Thymus (tissue), 14 donors: ENCODE measurements at places on chromosomes 7 and 10.

DNA sequence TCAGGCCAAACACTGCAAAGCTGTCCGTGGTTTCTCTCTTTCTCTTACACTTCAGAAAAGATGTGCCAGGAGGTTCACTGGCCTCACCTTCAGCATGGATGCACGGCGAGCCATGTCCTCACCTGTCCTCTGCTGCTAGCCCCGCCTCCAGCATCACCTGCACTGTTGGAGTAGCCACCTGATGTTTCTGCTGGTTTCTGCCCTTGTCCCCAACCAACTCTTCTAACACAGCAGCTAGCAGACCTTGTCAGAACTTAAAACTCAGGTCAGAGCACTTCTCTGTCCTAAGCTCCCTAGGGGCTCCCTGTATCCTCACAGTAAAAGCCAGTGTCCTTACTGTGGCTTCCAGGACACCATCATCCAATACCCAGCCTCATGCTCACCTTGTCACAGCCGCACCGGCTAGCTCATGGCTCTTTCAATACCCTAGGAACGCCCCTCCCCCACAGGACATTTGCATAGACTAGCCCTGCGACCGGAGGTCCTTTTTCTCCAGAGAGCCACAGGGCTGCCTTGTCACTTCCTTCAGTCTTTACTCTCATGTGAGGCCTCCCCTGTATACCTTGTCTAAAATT, 15.2 kb downstream of the PALD1 start:
- no peak for DNase-seq

- no peak for DNase-seq
These were observed 113.9 kb downstream of the CYTH3 start for GRCh38 chr7:6158424-6159096.

DNA sequence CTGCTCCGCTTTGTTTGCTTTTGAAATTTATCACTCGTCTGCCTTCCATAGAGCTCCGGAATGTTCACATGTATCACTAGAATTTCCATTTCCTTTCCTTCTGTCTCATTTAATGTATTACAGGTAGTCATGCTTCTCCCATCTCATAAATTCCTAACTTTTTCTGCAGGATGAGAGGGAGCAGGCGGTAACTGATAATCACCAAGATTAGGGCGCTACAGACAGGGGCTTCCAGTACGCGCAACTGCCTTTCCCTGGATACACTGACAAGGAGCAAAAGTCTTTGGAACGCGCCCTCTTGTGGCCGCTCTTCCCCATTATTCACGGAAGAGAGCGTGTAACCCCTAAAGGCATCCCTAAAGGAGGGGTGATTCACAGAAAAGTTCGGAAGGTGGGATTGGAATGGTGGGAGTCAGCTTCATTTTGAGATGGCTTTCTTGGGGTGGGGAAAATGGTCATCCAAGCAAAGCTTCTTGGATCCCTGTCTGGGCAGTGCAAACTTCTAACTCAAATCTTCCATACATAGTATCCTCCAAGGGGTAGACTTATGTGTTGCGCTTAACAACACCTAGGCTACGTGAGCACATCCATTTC, 6.5 kb downstream of the INHBA start:
- DNase-seq = peak; percentile 25

- no peak for DNase-seq
These were observed 16.3 kb downstream of the ZMIZ2 start for GRCh38 chr7:44764665-44765578.

- DNase-seq = no peak
These were observed 42.8 kb upstream of the GRB10 start for GRCh38 chr7:50825465-50825864.

DNA sequence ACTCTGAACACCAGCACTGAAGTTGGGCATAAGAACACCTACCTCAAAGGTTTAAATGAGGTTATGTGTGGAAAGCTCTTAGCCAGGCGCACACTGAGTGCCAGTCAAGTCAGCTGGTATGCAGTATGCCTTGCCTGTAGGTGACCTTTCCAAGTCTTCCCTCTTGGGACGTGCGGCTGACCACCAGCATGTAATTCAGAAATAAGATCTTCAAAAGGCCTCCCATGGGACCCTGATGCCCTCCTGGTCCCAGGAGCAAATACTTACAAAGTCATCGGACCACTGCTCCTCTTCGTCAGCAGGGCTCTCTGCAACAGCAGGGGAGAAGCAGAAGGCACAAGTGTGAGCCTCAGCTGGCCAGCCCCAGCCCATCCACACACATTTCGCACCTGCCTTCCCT, 40.8 kb downstream of the BLNK start:
- no peak for DNase-seq

GRCh38 chr7:114923403-114923713, 1.5 kb downstream of the MDFIC start:
- no peak for DNase-seq

DNA sequence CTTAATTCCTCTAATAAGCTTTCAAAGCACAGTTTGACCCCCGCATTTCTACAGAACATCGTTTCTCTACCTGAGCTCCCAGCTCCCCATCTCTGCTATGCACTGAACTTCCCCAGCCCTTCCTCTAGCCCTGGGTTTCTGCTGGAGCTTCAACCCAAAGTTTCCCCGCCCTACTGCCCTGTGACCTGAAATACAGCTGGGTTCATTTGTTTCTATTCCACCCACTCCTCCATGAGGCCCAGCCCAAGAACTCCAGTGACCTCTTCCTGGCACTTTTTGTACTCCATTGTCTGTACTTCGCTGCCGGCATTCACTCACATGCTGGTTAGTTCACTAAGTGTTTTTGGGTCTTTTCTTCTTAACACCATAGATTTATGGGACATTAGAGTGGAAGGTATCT, 35.8 kb downstream of the ADRB1 start:
- DNase-seq = no peak

- DNase-seq = no peak
These were observed 70.8 kb upstream of the TEX47 start for GRCh38 chr7:88866265-88866863.

- no peak for DNase-seq
These were observed 154.3 kb downstream of the PPP1R3A start for GRCh38 chr7:113764401-113765035.

DNA sequence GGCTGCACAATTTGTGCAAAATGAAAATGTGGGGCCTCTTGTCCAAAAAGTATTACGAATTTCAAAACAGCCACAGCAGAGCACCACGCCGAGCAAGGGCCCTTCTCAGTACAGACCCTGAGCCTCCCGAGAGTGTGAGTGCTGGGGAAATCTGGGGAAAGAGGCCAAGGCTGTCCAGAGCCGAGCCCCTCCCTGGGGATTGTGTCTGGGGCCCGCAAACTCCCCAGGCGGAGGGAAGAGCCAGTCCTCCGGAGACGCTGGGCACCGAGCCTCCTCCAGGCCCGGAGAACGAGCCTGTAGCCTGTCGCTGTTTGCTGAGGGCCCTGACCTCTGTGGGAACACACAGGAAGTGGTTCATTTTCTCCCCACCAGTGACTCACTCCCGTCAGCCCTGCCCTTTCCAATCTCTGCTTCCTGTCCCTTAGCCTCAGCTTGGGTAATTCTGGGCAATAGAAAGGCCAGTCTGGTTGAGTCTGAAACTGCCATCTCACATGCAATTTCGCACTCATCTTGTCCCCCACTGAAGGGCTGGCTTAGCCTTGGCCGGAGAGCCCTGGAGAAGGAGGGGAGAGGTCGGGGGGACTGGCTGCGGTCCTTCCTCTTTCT, 19.5 kb upstream of the GNA12 start:
- DNase-seq = no peak

- DNase-seq = no peak
These were observed 19.2 kb downstream of the ABCB4 start for GRCh38 chr7:87456247-87456646.

DNA sequence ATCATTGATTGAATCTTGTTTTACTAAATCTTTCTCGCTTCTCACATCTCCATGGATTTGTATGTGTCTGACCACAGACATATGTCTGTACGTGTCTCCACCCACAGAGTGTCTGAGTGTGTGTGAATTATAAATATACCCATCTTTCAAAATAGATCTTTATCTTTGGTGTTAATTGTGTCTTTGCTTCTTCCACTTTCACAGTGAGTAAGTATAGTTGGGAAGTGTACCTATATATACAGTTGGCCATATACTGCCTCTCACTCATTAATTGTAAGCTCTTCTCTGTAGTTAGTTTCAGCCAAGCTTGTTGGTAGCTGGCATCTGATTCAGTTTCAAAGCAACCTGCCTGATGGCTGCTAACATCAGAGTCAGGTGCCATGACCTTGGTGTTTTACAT, 18.4 kb downstream of the EEPD1 start:
- DNase-seq = no peak

GRCh38 chr10:25023278-25023677, 6.9 kb downstream of the THNSL1 start:
- no peak for DNase-seq

DNA sequence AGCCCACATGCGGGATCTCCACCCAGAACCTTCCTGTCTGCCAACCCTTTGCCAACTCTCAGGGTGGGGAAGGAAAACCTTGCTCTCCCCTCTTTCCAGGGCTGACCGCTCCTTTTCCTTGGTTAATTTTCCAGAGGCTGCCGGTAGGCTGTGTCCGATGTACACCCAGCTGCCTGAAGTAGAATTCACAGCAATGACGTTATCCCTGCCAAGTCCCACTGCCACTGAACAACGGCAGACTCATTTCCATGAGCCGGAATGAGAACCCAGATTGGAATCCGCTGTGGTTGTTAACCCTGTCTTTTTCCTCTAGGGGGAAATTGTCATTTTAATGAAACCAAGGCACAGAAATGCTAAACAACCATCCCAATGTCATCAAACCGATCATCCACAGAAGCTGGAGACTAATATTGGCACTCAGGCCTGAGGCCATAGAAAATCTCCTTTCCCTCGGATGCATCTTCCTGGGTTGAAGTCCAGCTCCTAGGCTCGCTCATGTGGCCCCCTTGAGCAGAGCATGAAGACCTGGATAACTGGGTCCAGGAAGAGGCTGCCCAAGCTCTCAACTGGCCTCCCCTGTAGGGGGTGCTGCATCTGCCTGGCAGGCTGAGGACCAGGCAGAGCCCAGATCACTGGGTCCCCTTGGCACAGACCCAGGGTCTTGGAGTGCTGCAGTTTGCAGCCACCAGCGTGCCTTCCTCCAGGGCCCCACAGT, 30.4 kb downstream of the KLRG2 start:
- DNase-seq = no peak

GRCh38 chr7:94403546-94403945, 8.9 kb downstream of the COL1A2 start:
- no peak for DNase-seq

DNA sequence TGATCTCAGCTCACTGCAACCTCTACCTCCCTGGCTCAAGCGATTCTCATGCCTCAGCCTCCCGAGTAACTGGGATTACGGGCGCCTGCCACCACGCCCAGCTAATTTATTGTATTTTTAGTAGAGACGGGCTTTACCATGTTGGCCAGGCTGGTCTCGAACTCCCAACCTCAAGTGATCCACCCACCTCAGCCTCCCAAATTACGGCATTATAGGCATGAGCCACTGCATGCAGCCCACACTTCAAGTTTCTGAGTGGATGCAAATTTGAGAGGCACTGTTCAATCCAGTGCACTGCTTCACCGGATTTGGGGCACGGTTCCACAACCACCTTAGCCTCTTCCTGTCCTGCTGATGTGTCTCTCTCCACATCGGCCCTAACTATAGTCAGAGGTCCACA, 16.5 kb downstream of the CNPY1 start:
- no peak for DNase-seq

- no peak for DNase-seq
These were observed 755 bp downstream of the TOMM7 start for GRCh38 chr7:22821702-22822485.

- no peak for DNase-seq
These were observed 35.4 kb downstream of the DRGX start for GRCh38 chr10:49360271-49361177.

GRCh38 chr7:149723795-149724495, 49.4 kb downstream of the ZNF467 start:
- DNase-seq = no peak

- no peak for DNase-seq
These were observed 336.7 kb upstream of the NPVF start for GRCh38 chr7:25565002-25565401.

DNA sequence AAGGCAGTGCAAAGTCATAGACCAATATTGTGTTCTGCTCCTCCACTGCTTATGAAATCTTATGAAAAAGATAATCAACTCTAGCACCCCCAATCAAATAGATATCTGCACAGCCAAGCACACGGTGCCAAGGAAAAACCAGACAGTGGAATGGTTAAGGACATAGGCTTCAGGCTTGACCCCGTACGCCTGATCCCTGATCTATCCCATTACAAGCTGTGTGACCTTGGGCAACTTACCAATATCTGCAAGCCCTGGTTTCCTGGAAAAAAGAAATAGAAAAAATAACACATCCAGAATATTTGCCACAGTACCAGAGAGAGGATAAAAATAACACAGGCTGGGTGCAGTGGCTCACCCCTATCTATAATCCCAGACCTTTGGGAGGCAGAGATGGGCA, 56.9 kb downstream of the GRB10 start:
- no peak for DNase-seq

DNA sequence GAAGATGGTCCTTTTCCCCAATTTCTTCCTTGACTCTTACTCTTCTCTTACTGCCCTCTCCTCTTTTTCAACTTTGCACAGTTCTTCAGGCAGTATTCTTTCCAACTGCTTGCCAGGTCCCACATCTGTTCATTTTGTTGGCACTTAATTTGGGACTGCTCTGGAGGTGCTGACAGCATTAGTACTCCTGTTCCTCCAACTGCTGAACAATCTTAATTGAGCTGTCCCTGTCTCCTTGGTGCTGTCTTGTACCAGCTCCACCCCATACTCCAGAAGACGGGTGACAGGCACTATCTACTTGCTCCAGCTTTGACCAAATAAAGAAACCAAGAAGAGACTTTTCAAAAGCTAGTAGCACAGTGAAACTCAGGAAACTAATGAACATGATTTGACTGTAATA, 160.0 kb downstream of the PDE1C start:
- no peak for DNase-seq

DNA sequence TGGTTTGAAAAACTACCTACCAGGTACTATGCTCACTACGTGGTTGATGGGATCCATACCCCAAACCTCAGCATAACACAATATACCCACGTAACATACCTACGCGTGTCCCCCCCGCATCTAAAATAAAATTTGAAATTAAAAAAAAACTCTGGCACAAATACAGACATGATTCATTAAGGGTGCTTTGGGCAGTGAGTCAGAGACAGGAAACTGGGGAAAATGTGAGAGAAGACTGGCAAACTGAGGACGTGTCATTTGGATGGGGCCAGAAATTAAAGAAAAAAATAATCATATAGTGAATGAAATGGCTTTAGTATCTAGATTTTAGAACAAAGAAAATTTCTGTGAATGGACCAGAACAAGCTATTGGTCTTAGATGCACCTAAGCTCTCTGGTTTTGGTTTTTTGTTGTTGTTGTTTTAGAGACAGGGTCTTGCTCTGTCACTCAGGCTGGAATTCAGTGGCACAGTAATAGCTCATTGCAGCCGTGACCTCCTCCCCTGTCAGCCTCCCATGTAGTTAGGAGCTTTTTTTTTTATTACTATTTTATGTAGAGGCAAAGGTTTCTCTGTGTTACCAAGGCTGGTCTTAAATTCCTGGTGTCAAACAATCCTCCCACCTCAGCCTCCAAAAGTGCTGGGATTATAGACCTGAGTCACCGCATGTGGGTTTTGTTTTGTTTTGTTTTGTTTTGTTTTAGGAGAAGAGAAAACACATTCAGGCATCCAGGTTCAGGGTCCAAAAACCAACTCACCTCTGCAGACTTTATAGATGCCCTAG, 5.9 kb upstream of the PRSS58 start:
- no peak for DNase-seq
